ENCODE measurements at places on chromosomes 5 and 9. TPM values are rescaled to one million over a fixed set of nuclear protein-coding genes. Genes with fewer than 3 reads are reported as not detected.

DNA sequence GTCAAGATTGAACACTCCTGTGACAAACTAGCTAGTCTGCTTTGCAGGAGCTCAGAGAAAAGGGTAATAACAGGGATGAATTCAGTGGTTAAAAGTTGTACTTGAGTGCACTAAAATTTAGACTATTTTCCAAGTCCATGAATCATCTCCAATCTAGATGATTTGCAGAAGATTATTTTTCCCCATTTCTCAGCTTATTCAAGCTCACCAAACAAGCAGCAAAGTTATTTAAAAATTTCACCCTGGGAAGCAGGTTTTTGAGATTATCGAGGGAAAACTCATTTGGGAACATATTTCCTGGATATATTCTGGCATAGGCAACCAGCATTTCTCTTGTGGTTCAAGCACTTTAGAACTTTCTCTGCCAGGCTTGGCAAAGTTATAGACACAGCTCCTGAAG lies 311.4 kb downstream of the TLE1 start:
- H3K27me3 ChIP-seq = no peaks in the 10 kb centered on the region
- H3K4me3 ChIP-seq = no peak overlapping the region
- no peaks in the 10 kb centered on the region for H3K36me3 ChIP-seq
- H3K4me1 ChIP-seq = peaks cover 7% of the 10 kb centered on the region

DNA sequence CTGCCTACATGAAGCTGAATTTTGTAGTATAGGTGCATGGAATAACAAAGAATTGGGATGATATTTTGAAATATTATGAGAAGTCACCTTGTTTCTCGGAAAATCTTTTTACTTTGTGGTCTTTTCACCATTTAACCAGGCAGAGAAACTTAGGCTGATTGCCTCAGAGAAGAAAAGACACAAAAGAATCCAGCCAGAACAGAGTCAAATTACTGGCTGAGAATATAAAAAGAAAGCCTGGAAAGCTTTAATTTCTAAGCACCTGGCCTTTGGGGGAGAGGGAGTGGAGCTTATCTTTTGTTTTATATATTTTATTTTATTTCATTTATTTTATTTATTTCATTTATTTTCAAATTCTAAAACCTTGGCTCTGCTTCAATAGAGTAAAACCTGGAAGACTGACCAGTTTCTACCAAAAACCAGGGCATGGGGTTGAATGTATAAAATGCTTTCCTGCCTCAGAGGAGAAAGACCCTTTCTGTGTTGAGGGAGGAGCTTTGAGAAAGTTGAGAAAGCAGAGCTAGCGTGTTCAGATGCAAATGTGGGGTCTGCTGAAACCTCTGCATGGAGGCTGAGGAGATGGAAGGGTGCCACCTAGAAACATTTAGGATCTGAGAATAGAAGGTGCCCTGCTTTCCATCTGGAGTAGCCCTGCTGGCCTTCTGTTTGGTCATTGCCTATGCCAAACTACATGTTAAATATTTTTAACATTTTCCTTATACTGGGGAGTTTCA lies 81.6 kb downstream of the NREP start:
- H3K4me1 ChIP-seq = peaks cover 2% of the 10 kb centered on the region
- no peak overlapping the region for H3K4me3 ChIP-seq
- no peaks in the 10 kb centered on the region for H3K36me3 ChIP-seq
- H3K27ac ChIP-seq = no peak overlapping the region
- no peak for DNase-seq
- no peaks in the 10 kb centered on the region for H3K27me3 ChIP-seq

- no peaks in the 10 kb centered on the region for H3K36me3 ChIP-seq
- H3K4me3 ChIP-seq = peak overlapping the region; percentile 6
- no peaks in the 10 kb centered on the region for H3K4me1 ChIP-seq
- no peaks in the 10 kb centered on the region for H3K27me3 ChIP-seq
- H3K27ac ChIP-seq = no peak overlapping the region
- DNase-seq = no peak
These were observed 44.4 kb downstream of the PARP8 start for GRCh38 chr5:50710838-50711237.

GRCh38 chr5:140988100-140988499 lies 21.8 kb downstream of the PCDHAC2 start:
- no peak for DNase-seq
- H3K27ac ChIP-seq = no peak overlapping the region
- no peak overlapping the region for H3K4me3 ChIP-seq
- H3K4me1 ChIP-seq = no peaks in the 10 kb centered on the region
- H3K36me3 ChIP-seq = no peaks in the 10 kb centered on the region

The SLC34A1 gene
- not detected for total RNA-seq
